Fibroblast of skin of right quadriceps (primary cell): ENCODE measurements at places on chromosomes 6 and 20.
A peak's percentile ranks its signal among the peaks of the same experiment; 100 is the strongest.

DNA sequence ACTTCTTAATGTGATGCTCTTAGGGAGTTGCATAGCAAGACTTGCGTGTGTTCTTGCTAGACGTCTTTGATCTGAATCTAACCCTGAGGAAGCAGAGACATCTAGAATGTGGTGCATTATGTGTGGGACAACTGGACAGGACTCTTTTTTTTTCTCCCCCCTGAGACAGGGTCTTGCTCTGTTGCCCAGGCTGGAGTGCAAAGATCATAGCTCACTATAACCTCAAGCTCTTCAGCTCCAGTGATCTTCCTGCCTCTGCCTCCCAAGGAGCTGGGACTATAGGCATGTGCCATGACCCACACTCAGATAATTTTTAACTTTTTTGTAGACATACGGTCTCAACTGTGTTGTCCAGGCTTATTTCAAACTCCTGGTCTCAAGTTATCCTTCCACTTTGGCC, 34.0 kb downstream of the PCMT1 start:
- DNase-seq, result no peak

- no peak for DNase-seq
These were observed 79.5 kb downstream of the PTPRA start for GRCh38 chr20:2952766-2953165.

- DNase-seq, result peak; percentile 55
These were observed 41.7 kb downstream of the AKIRIN2 start for GRCh38 chr6:87660226-87660911.

- DNase-seq, result no peak
These were observed 1.4 kb downstream of the NCR2 start for GRCh38 chr6:41336824-41337223.

- peak; percentile 10 for DNase-seq
These were observed 549.8 kb downstream of the PRKN start for GRCh38 chr6:162177746-162178145.

- peak; percentile 51 for DNase-seq
These were observed 506.9 kb upstream of the JARID2 start for GRCh38 chr6:14738933-14739332.

DNA sequence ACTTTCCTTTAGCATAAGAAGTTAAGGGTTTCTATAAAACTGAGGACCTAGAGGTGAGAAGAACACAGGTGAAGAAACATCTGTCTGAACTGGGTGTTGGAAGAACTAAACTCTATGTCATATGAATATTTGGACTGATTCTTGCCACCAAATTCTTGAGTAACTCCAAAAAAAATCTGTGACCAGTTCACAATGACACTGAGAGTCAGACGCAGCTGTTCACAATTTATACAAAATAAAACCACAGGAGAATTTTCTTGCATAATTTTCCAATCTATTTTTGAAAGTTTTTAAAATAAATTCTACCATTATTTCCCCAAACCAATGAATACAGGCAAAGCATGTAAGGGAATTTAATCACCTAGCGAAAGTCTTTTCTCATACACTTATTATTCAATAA, 148.1 kb upstream of the TCF21 start:
- DNase-seq, result no peak

DNA sequence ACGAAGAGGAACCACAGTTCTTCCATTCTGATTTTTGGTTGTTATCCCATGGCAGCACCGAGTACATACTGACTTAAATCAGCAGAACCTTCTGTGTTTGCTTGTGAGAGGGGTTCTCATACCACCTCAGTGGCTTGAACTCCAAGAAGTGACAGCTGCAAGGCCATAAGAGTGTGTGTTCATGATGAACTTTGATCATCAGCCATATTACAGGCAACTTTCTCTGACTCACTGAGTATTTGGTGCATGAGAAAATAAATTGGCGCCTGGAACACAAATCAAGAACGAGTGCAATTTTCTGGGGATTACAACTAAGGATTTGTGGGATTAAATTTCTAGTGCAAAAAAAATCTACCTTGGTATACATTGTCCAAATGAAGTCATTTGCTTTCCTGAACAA, 68.9 kb downstream of the CYP39A1 start:
- no peak for DNase-seq

DNA sequence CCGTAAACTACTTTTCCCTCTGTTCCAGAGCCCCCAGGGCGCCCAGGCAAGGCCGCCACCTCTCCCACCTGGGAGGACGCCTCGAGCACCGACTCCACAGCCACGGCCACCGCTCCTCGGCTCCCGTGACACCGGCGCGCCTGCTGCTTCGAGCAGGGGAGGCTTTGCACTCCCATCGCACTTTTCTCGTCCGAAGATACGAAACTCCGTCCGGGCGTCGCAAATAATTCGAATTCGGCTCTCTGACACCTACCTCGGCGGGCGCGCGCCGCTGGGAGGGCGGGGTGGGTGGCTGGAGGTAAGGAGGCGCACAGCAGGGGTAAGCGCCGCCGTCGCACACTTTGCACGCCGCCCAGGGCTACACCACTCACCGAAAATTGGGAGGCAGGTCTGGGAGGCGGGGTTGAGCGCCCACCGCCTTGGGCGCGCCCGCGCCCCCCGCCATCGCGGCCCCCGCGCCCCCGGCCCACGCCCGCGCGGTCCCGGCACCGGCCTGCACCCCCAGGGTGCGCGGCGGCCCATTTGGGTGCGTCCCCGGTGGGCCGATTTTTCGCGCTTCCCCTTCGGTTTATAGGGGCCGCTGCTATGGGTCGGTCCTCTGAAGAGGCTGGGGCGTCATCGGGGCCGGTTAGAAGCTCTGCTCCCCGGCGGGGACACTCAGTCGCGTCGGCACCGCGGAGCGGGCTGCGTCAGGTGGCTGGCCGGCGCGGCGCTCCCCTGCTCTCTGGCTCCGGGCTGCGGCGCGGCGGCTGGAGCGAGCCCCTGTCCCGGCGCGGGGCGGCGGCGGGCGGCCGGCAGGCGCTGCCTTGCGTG, 36.2 kb downstream of the GNAS start:
- DNase-seq, result peak; percentile 81
